HCEC 1CT (cell line): ENCODE measurements at places on chromosomes 1 and 21.

- DNase-seq = no peak
Observed at GRCh38 chr1:209106237-209106741, 477.2 kb upstream of the CAMK1G start.

DNA sequence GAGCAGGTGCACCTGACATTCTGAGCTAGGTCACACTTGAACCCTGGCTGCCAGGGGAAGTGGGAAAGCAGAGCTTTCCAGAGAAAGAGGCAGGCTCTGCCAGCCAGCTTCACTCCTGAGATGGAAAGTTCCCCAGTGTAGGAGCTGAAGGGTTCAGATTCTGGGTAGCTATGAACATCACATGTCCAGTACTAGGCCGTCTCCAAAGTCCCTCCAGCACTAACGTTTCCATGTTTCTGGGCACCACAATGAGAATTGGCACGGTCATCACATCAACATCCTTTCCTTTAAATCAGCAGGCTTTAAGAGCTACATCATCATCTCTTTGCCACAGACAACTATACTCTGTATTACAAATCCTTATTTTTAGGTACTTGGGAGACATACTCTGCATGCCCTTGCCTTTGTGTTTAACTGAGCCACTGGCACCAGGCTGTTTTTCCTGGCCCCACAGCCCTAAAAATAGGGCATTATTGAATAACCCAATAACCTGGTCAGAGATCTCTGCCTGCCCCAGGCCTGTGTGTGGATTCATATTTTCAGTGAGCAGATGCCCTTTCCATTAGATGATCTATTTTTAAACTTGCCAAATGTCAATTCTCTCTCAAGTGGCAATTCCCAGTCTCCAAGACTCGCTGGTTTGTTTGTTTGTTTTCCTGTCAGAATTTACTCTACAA lies 35.4 kb upstream of the USP24 start:
- no peak for DNase-seq

DNA sequence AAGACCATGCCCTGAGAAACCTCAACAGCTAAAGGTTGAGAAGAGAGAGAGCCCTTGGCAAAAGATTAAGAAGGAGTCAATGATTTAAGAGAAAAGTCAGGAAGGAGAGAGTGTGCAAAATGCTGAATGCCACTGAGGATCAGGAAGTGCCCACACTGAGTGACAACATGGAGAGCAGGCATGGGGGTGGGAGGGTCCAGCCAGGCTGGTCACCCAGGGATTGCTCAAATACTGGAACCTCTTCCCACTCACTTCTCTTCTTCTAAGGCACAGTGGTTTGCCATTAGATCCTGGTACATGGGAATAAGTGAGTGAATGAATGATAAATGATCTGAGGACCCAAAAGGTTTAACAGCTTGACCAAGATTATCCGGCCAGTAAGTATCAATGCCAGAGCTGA lies 11.1 kb downstream of the PRR9 start:
- no peak for DNase-seq

DNA sequence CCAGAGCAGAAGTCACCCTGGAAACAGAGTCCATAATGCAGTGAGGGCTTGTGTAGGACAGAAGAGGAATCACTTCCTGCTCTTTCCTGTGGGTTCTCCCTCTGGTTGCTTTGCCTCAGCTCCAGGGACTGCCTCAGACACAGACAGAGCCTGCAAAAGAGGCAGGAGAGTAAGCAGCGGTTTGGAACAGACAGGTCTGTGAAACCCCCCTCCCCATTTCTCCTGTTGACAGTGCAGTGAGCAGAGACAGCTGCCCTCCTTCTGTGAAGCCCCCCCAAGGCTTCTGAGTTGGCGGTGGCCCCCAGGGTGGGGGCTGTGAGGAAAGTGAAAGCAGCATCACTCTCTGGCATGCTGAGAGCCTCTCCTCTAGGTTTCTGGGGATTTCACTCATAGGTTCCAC lies 53.0 kb downstream of the MAB21L3 start:
- DNase-seq = no peak

- DNase-seq = no peak
Observed at GRCh38 chr1:201318504-201319340, 35.4 kb downstream of the PKP1 start.

DNA sequence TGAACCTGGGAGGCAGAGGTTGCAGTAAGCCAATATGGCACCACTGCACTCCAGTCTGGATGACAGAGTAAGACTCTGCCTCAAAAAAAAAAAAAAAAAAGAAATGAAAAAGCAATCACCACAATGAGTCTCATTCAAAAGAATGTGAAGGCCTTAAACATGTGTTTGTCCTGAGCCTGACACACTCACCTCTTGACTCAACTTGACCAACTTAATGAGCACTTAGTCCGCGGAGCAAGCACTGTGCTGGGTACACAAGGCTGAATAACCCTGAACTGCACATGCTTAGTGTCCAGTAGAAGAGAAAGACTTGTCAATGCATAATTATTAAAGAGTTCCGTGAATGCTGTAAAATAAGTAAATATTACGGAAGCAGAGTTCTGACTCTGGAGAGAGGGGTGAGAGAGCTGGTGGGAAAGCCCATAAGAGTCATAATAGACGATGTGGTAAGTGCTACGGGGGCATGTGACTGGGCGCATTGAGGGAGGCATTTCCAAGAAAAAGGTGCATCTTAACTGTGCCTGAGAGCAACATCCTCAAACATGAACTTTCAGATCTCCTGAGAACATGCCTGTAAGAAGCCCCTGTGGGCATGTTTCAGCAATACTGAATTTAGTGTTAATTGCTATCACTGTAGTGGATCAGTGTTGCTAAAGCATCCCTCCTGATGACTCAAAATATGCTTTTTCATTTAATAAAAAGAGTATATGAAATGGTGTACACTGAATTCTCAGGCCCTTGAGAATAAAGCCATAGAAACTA lies 27.2 kb downstream of the MCOLN2 start:
- no peak for DNase-seq

GRCh38 chr1:166379447-166379846 lies 212.6 kb upstream of the FAM78B start:
- DNase-seq = no peak

GRCh38 chr1:199335496-199335895 lies 692.0 kb upstream of the NR5A2 start:
- peak; percentile 35 for DNase-seq

DNA sequence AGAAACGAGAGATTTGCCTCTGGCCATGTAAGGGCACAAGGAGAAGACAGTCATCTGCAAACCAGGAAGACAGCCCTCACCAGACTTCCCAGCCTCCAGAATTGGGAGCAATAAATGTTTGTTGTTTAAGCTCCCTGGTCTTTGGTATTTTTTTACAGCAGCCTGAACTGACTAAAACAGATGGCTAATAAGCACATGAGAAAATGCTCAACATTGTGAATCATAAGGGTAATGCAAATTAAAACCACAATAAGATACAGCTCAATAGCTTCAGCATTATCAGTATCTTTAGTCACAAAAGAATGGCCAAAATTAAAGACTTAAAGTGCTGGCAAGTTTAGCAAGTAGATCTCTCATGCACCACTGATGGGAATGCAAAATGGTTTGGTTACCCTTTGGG lies 11.7 kb downstream of the UBE2G2 start:
- DNase-seq = peak; percentile 41

DNA sequence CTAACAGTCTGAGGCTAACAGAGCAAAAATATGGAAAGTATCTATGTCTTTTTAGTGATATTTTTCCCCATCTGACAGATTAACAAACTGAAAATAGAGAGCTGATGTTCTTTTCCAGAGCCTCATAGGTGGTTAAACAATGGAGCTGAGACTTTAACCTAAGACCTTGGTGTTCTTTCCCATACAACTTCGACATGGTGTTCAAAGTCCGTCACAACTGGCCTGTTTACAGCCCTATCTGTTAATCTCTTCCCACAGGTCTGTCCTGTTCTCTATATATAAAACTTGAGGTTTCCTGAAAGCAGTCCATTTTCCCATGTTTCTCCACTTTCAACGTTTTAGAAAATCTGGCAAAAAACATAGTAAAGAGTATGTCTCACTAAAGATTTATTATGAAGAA lies 395.7 kb downstream of the BRINP2 start:
- no peak for DNase-seq

GRCh38 chr1:208557046-208557722 lies 313.0 kb upstream of the PLXNA2 start:
- no peak for DNase-seq

DNA sequence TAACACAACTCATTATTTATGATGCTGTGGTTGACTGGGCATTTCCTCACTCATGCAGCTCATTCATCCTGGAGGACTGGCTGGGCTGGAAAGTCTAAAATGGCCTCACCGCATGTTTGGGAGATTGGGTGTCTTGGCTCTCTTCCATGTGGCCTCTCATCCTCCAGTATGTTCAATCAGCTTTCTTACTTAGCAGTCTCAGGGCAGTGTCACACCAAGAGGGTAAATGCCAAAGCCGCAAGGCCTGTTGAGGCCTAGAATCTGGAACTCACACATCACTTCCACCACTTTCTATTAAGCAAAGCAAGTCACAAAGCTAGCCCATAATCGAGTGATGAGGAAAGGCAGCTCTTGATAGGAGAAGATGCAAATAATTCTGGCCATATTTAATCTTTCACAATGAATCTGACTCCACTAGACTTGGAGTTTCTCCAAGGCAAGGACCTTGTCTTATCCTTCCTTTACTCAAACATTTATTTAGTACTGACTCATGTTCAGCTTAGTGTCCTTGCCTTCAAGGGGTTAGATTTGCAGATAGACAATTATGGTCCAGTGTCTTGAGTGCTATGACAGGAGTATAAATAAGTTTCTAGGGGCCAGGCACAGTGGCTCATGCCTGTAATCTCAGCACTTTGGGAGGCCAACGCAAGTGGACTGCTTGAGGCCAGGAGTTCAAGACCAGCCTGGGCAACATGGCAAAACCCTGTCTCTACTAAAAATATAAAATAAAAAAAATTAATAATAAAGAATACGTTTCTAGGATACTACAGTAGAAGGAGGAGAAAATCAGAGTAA lies 45.1 kb downstream of the TMEM53 start:
- peak; percentile 92 for DNase-seq

- peak; percentile 51 for DNase-seq
Observed at GRCh38 chr1:243964915-243965314, 86.2 kb upstream of the ZBTB18 start.

DNA sequence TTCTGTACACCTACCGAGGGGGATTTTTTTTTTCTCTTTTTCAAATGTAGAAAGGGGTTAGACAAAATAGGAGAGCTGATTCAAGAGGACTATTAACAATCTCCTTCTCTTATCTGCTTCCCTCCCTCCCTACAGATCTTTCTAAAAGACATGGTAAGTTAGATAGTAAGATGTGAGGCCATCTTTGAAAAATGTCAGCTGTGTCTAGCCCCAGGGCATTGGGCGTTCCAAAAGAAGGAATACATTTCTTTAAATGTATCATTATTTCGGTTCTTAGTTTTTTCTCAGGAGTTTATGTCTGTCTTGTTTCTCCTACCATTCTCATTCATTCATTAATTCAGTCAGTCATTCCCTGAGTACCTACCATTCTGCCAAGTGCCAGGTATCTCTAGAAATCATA lies 27.2 kb downstream of the BCL9 start:
- DNase-seq = no peak

DNA sequence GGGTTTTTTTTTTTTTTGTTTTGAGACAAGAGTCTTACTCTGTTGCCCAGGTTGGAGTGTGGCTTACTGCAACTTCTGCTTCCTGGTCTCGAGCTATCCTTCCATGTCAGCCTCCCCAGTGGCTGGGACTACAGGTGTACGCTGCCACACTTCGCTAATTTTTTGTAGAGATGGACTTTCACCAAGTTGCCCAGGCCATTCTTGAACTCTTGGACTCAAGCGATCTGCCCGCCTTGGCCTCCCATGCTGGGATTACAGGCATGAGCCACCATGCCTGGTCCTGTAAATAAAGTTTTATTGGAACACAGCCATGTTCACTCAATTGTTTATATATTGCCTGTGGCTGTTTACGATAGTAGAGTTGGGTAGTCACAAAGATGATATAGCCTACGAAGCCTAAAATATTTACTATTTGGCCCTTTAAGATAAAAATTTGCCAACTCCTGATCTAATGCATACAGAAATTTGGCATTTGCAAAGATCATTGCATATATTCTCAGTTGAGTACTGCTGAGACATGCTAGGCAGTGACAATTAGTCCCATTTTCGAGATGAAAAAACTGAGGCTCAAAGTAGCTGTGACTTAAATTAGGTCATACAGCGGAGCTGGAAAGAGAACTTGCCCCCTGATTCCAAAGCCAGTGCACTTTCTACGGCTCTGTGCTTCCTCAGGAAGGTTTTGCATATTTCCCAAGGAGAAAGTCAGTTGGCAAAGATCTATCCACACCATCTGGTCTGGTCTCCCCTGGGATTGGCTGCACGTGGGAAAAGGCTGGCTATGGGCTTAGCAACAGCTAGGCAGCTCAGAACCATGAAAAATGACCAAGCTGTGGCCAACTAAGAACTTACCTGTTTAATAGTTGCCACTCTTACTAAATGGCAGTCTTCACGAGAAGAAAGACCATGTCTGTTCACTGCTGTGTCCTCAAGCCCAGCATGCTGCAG lies 19.4 kb downstream of the MECR start:
- no peak for DNase-seq

DNA sequence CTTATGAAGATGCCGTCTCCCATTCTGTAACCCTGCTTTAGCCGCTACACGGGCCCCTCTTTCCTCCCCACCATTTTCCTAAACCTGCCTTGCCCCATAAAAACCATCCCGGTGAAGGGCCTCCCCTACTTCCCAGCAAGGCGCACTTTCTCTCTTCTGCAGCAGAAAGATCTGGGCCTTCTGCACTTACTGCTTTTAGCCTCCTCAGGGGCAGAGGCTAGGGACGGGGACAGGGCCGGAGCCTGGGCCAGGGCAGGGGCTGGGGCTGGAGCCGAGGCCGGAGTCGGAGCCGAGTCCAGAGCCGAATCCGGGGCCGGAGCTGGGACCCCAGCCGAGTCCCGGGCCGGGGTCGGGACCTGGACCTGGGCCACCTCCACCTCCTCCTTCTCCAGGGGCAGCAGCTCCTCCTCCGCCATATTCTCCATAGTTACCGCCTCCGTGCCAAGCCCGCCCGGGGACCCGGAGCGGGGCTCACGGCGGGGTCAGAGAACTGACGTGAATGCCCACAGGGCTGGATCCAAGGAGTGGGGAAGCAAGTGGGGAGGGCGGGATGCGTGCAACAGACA lies 382 bp downstream of the TRMT1L start:
- DNase-seq = peak; percentile 3

GRCh38 chr1:162080472-162081015 lies 11.1 kb downstream of the NOS1AP start:
- no peak for DNase-seq

GRCh38 chr1:203229471-203230135 lies at the start of gene CHIT1:
TSS of gene CHIT1 (minus strand) at chr1:203229673. CDS start at chr1:203229636, 37 bp downstream.
- DNase-seq = no peak

DNA sequence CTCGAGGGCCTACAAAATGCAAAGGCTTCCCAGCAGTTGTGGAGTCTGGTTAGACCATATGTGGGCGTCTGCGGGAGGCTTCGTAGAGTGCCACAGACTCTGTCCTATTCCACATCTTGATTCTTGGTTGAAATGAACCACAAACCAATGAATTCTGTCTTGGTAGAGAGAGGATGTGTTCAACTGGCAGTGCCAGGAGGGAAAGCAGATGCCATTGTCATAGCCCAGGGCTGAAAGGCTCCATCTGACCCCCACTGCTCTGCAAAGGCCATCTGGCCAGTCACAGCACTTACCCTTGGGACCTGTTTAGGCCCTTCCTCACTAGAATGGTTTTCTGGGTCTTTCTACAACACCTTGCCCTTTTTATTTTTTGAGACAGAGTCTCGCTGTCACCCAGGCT lies 22.1 kb downstream of the ACOT11 start:
- DNase-seq = no peak
